Caco-2 (cell line): ENCODE measurements at places on chromosomes 6 and 20. TPM values are rescaled to one million over a fixed set of nuclear protein-coding genes. Genes with fewer than 3 reads are reported as not detected.

The CD40 gene
- total RNA-seq, result not detected in 2 replicates

The RRAGD gene
- total RNA-seq, result 5.9 and 8.0 TPM in 2 replicates

The SIRPD gene
- not detected in 2 replicates for total RNA-seq

The RAD21L1 gene
- not detected in 2 replicates for total RNA-seq

The SLC12A5 gene
- 0.56 and 1.9 TPM in 2 replicates for total RNA-seq

The LPIN3 gene
- 32.6 and 32.8 TPM in 2 replicates for total RNA-seq

The CLIC5 gene
- total RNA-seq, result 15.1 and 15.6 TPM in 2 replicates

The RAET1L gene
- total RNA-seq, result not detected in 2 replicates

The NNAT gene
- not detected in 2 replicates for total RNA-seq

The TSHZ2 gene
- total RNA-seq, result 0.07 TPM in 2 replicates

The SLC17A3 gene
- not detected in 2 replicates for total RNA-seq

The MUCL3 gene
- total RNA-seq, result 0.16 TPM in 1 of 2 replicates, not detected in the other

The IL20RA gene
- total RNA-seq, result 0.65 and 1.6 TPM in 2 replicates

The DPPA5 gene
- not detected in 2 replicates for total RNA-seq

The GPR6 gene
- total RNA-seq, result not detected in 2 replicates

The PSORS1C1 gene
- 0.75 and 0.88 TPM in 2 replicates for total RNA-seq

The ADGRB3 gene
- 0.18 TPM in 1 of 2 replicates, not detected in the other for total RNA-seq

The PAK5 gene
- not detected in 2 replicates for total RNA-seq

The GSTA4 gene
- total RNA-seq, result 29.5 and 30.3 TPM in 2 replicates

The NOX3 gene
- not detected in 2 replicates for total RNA-seq

The RBPJL gene
- total RNA-seq, result not detected in 2 replicates

The DNAAF9 gene
- not detected in 2 replicates for total RNA-seq

The CTCFL gene
- total RNA-seq, result not detected in 2 replicates

The MCCD1 gene
- total RNA-seq, result not detected in 2 replicates

The SMOC2 gene
- total RNA-seq, result 2.8 and 4.5 TPM in 2 replicates

The ETV7 gene
- total RNA-seq, result 0.52 and 0.79 TPM in 2 replicates

The OPN5 gene
- total RNA-seq, result not detected in 2 replicates

The PANK2 gene
- total RNA-seq, result 55.8 and 58.3 TPM in 2 replicates

The EDN3 gene
- 26.8 and 41.8 TPM in 2 replicates for total RNA-seq

The SYCP2 gene
- total RNA-seq, result 64.6 and 68.7 TPM in 2 replicates

The NFKBIL1 gene
- 14.7 and 17.4 TPM in 2 replicates for total RNA-seq

The C20orf204 gene
- 3.2 and 3.3 TPM in 2 replicates for total RNA-seq

The EYA2 gene
- total RNA-seq, result 0.25 and 0.30 TPM in 2 replicates

The SGK2 gene
- 5.2 and 6.6 TPM in 2 replicates for total RNA-seq

The AGER gene
- 8.3 and 10.3 TPM in 2 replicates for total RNA-seq

The SMPDL3A gene
- 20.4 and 21.7 TPM in 2 replicates for total RNA-seq

The FAM217A gene
- not detected in 2 replicates for total RNA-seq
